Gastrocnemius medialis (tissue), 4 donors: ENCODE measurements at places on chromosomes 7 and 10. TPM values are rescaled to one million over a fixed set of nuclear protein-coding genes. Genes with fewer than 3 reads are reported as not detected.

- no peak for DNase-seq
These were observed 160.6 kb upstream of the AOAH start for GRCh38 chr7:36884910-36885309.

Gene SPDYE6
- total RNA-seq: not detected

Gene UNCX
- total RNA-seq: not detected

DNA sequence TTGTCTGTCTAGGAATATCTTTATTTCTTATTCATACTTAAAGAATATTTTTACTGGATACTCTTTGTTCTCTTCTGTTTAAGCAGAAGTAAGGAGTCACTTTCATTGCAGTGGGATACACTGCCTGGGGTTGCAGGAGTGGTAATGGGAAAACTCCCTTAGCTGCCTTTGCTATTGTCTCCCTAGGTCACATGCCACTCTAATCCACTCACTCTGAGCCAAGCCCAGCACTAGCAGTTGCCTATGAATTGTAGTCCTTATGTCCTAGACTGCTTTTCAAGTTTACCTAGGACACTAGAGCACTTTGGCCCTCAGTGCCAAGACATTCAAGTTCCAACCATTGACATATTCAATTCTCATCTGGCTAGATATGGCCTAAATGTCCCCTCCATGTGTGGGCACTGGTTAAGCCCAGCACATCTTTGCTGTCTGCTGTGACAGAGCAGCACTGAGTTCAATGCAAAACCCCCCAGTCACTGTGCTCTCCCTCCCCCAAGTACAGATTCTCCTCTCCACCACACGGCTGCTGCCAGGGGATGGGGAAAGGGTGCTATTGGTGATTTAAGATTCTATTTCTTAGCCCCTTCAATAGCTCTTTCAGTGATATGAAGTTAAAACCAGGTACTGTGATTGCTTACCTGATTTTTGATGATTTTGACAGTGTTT is 991.7 kb upstream of the KCND2 start:
- no peak for DNase-seq
